ENCODE measurements at places on chromosomes 7 and 10.

DNA sequence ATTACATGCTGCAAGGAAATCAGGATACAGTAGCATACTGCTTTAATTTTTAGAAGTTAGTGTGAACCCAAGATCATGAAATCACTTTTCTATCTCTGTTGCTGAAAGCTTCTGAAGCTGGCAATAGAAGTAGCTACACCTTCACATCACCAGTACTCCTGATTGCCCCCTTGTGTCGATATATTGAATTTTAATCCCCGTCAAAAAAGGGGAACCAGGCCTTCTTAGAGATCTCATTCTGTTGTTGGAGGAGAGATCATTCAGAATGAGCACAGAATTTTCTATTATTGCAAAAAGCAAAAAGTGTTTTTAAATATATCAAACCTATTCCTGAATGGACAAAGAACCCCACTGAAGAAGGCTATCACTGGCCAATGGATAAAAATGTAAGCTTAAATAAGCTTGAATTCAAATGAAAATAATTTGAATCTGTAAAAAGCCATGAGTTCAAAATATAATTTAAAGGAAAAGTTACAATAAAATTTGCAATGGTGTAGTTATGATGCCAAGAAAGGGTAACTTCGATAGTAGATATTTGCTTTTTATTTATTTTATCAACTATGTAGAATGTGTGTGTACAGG is 39.7 kb upstream of the TEX47 start:
- no peak for DNase-seq

GRCh38 chr7:124751027-124751426 is 14.6 kb downstream of the GPR37 start:
- no peak for DNase-seq

DNA sequence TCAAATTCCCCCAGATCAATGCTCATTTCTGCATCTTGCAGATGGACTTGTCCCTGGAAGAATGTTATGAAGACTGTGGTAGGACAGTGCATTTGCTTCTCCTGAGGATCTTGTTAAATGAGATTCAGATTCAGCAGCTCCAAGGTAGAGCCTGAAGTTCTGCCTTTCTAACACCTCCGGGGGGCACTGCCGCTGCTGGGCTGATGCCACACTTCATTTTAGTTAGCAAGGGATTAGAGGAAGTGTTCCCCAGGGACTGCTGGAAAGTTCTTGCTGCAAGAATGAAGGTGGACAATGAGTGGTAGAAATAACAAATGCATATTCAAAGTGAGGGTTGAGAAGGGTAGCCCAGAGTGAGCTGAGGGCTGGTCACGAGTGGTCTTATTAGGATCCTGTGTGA is 434.3 kb upstream of the AKR1E2 start:
- no peak for DNase-seq

- no peak for DNase-seq
These were observed 198.7 kb downstream of the SKIDA1 start for GRCh38 chr10:21326594-21327288.

DNA sequence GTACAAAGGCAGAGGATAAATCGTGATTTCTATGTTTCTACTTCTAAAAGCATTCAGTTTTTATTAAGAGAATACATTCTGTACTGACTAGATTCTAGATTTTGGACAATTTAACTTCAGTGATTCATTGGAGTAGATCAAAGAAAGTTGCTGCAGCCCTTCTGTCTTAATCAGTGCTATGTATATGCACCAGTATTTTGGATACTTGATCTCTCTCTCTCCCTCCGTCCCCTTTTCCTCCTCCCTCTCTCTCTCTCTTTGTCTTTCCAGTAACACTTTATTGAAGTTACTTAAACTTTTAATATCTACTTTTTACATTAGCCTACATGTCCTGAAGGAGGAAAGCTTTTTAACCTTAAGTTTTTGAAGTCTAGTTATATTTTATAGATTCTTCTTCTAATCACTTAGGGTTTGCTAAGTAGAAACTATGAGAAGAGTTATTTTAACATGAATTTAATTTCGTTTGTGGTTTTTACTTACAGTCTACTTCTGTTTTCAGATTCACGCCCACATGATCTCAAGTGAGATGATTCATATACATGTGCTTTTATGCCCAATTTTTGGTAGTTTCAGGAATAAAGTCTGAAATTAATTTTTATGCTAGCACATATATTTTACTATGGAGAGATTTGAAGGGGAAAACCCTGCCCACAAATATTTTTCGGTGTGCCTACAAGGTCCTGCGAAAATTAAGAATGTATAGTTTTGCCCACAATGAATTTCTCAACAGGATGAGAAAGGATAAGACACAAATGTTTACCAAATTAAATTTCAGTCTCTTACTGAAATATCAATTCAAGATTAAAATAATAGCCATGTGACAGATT is 9.1 kb downstream of the MDFIC start:
- no peak for DNase-seq

GRCh38 chr10:60943316-60944057 is 498 bp downstream of the RHOBTB1 start:
- DNase-seq, result no peak

- no peak for DNase-seq
These were observed 108.1 kb downstream of the BMPER start for GRCh38 chr7:34013421-34013820.

Data from activated naive CD4-positive, alpha-beta T cell (primary cell).